ENCODE measurements at places on chromosomes 5 and 9. TPM values are rescaled to one million over a fixed set of nuclear protein-coding genes. Genes with fewer than 3 reads are reported as not detected.

DNA sequence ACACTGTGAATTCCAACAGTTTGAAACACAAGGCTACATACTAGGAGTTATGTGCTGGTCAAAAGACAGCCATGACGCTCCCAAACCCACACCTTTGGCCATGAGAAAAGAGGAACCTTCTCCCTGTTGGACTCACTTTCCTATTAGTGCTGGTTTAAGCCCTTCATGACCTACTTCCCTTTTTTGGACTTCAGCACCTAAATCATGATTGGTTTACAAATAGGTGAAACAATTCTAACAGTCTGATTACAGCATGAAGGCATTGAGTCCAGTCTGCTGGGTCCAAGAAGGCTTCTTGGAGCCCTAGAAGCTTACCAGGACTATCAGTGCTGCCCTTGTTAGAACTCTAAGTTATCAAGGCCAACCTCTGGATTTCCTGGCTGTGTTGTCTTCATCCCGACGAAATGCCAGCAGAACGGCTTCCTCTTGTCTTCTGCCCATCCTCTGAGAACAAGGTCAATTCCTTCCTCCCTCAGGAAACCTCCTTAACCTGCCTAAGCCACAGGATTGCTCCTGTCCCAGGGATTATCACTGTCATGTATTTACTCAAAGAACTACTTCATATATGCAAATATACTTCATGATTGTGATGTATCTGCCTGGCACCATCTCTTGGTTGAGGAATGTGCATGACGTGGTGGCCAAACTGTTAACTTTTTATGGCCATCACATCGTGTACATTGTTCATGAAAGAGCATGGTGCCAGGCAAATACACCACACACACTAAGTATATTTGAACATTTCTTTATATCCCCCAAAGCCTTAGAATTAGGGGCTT lies 83.6 kb downstream of the ANKH start:
- no peak for DNase-seq
- peaks cover 32% of the 10 kb centered on the region for H3K4me1 ChIP-seq
- H3K36me3 ChIP-seq = no peaks in the 10 kb centered on the region
- H3K4me3 ChIP-seq = no peak overlapping the region
- no peaks in the 10 kb centered on the region for H3K27me3 ChIP-seq

DNA sequence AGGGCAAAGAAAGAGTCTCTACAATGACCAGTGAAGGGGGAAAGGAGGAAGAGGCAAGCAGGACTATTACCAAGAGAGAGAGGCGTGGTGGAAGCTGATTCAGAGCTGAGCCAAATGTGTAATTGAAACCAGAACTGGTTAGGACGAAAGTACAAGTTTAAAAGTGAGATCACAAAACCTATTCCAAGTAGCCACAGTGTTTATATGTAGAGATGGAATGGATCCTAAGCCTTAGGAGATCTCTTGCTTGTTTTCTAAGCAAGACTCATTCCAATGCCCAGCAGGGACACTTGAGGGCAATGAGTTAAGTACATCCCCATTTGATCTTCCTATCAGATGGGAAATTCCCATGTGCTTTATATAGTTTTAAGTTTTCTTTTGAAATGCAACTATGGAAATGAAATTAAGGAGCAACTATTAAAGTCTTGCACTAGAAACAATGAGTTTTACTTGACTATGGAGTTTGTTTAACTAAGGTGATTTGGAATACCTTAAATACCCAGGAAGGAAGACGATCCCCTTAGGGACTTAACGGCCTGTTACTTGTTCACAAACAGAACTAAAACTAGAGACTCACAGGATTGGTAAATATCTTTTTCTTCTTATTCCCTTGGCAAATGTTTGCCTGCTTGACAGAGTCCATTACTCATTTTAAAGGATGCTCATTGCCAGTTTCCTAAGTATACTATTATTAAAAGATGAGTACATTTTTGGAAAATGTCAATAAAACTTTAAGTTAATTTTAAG lies 51.1 kb upstream of the SNX2 start:
- no peaks in the 10 kb centered on the region for H3K4me1 ChIP-seq
- H3K36me3 ChIP-seq = no peaks in the 10 kb centered on the region
- H3K27ac ChIP-seq = no peak overlapping the region
- no peaks in the 10 kb centered on the region for H3K27me3 ChIP-seq
- no peak overlapping the region for H3K4me3 ChIP-seq
- DNase-seq = no peak

GRCh38 chr5:117098094-117098493 lies 523.5 kb upstream of the SEMA6A start:
- no peaks in the 10 kb centered on the region for H3K27me3 ChIP-seq
- H3K36me3 ChIP-seq = no peaks in the 10 kb centered on the region
- DNase-seq = no peak

GRCh38 chr5:109718632-109719031 lies 28.9 kb downstream of the MAN2A1 start:
- H3K27me3 ChIP-seq = no peaks in the 10 kb centered on the region
- no peak overlapping the region for H3K4me3 ChIP-seq
- no peak overlapping the region for H3K27ac ChIP-seq
- H3K36me3 ChIP-seq = no peaks in the 10 kb centered on the region

GRCh38 chr5:141663506-141663905 lies 12.3 kb upstream of the FCHSD1 start:
- no peak overlapping the region for H3K4me3 ChIP-seq
- H3K4me1 ChIP-seq = no peaks in the 10 kb centered on the region
- H3K36me3 ChIP-seq = no peaks in the 10 kb centered on the region
- no peak for DNase-seq
- H3K27ac ChIP-seq = no peak overlapping the region

Gene KCNIP1
- total RNA-seq = not detected

Gene GARNL3
- 2.5 TPM for total RNA-seq

Gene ACO1
- total RNA-seq = 31.8 TPM

Gene TLE1
- total RNA-seq = 56.5 TPM
